ENCODE measurements at places on chromosomes 4 and X. TPM values are rescaled to one million over a fixed set of nuclear protein-coding genes. Genes with fewer than 3 reads are reported as not detected.

CA5B gene
- 45.9 TPM for total RNA-seq

SLC2A9 gene
- total RNA-seq: 1.1 TPM

FDCSP gene
- not detected for total RNA-seq

AMBN gene
- total RNA-seq: not detected

PPBP gene
- not detected for total RNA-seq

SMIM20 gene
- 33.7 TPM for total RNA-seq

ZDHHC15 gene
- total RNA-seq: not detected

CSAG3 gene
- total RNA-seq: not detected

SEPSECS gene
- 11.8 TPM for total RNA-seq

ZBTB49 gene
- 7.6 TPM for total RNA-seq
